ENCODE measurements at places on chromosomes 7 and 10. TPM values are rescaled to one million over a fixed set of nuclear protein-coding genes. Genes with fewer than 3 reads are reported as not detected.

The NRCAM gene
- 15.5 TPM for total RNA-seq

GRCh38 chr10:12445701-12446334 is 96.5 kb downstream of the CAMK1D start:
- DNase-seq = no peak

DNA sequence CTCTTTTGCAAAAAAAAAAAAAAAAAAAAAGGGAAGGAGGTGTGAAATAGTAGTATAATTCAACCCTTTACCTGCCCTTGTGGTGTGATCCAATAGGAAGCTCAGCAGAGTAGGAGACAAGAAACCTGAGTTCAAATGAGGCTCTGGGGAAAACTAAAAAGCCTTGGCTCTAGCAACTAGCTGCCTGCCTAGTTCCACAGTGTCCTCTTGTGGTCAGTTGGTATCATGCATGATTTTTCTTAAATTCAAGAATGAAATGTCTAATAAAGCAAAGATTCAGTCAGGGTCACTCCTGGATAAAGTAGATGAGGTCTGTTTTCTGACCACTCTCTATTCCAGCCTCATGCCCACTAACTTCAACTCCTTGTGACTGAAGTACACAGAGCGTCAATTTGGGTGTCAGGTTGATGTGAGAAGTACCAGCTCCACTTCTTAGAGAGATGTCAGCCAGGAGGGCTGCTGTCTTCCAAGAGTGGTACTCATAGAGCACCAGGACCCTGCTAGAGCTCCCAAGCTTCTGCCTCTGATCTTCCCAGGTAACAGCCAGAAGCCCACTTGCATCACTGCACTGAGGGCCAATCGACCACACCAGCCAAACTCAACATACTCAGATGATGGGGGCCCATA is 10.5 kb downstream of the LSM5 start:
- peak; percentile 46 for DNase-seq

DNA sequence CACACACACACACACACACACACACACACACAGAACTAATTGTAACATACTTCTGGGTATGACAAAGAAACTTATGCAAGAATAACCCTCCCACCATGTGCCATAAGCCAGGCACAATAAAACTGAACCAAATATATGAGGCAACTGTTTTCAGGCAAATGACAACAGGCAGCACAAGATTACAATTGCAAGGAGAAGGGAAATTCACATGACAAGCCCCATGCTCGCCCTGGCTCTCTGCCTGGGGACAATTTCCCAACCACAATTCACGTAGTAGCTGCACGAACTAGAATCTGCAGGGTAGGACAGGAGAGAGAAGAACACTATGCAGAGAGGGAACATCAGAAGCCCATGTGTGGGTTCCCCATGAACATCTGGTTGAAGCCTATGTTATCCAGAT is 143.3 kb downstream of the CALN1 start:
- no peak for DNase-seq

DNA sequence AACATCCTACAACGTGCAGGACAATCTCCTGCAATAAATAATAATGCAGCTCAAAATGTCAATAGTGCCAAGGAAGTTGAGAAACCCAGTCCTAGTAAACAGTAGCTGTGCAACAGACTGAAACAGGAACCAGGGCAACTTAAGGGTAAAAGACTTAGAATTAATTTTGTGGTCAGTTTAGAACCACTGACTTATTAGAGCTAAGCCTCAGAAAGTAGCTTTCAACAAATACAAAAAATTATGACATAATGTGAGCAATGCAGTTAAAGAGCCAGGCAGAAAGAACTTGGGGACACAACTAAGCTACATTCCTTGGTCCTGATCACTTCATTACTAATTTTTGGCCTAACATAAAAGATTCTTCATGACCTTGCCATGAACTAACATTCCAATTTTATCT is 195.4 kb downstream of the MACC1 start:
- DNase-seq = no peak

Data from lung (tissue), 17 donors.